ENCODE measurements at places on chromosomes 6 and 20.

GRCh38 chr6:12289365-12289919 lies 719 bp upstream of the EDN1 start:
- peak; percentile 84 for DNase-seq

DNA sequence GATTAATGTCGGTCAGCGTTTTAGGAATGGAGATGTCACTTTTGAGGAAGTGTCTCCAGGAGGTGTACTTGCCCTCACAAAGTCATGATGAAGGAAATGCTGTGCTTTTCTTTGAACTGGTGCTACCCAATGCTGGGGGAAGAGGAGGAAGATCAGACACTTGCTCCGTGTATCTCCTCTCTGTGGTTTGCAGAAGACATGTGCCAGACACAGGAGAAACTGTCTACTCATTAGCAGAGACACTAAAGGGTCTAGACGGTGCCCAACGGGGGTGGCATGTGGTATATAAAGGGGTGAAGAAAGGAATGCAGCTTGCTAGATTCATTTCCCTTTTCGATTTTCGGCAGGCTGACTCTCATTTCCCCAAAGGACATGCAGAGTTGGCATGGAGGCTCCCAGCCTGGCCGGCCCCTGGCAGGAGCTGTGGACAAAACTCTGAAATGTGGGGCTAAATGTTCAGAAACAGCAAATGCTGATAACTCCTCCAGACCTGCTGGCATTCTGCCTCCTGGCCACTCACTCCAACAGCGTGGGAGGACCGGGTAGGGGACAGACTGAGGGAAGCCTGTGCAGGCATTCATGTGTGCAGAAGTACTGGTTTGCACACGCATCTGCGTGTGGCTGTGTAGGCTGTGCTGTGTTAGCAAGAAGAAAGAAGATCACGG lies 59.6 kb upstream of the QKI start:
- DNase-seq: peak; percentile 85

DNA sequence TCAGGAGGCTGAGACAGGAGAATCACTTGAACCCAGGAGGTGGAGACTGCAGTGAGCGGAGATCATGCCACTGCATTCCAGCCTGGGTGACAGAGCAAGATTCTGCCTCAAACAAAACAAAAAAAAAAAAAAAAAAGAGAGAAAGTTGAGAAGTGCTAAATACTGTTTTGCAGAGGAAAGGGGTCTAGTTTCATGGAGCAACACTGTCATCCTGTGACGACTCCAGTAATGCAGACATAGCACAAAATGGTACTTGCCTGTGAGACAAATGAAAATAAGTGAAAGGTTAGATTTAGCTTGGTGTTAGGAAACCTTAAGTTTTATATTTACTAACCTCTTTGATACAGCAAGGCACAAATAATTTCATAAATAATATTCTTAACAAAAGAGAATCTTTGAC lies 29.7 kb downstream of the CEP162 start:
- DNase-seq: no peak

DNA sequence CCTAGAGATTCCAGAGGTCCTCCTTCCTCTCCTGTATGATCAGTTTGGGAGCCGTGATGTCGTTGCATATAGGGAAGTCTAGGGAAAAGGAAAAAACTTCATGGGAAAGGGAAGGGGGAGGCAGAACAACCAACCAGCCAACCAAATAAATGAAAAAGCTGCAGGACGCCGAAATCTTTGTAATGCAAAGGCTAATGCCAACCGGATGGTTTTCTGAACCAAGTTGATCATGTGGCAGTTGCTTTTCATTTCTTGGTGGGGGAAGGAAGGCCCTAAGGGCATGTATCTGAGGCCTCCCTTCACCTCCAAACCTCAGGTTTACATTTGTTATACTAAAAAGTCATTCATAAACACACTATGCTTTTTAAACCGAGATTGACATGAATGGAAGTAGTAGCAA lies 167.2 kb downstream of the ARID1B start:
- DNase-seq: no peak

DNA sequence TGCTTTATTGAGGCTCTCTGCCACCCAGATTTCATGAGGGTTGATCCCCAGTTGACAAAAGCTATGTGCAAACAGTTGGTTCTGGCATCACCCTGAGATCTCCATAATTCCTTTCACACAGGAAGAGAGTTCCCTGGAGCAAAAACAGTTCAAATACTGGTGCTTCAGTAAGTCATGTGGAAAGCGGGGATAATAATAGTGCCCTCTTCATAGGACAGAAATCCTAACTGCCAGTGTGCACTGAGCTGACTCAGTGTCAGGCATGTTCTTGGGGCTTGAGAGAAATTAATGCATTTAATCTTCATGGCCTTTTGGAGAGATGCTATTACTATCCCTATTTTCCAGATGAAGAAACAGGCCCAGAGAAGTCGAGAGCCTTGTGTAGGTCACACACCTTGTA lies 7.9 kb upstream of the SLC52A3 start:
- no peak for DNase-seq

DNA sequence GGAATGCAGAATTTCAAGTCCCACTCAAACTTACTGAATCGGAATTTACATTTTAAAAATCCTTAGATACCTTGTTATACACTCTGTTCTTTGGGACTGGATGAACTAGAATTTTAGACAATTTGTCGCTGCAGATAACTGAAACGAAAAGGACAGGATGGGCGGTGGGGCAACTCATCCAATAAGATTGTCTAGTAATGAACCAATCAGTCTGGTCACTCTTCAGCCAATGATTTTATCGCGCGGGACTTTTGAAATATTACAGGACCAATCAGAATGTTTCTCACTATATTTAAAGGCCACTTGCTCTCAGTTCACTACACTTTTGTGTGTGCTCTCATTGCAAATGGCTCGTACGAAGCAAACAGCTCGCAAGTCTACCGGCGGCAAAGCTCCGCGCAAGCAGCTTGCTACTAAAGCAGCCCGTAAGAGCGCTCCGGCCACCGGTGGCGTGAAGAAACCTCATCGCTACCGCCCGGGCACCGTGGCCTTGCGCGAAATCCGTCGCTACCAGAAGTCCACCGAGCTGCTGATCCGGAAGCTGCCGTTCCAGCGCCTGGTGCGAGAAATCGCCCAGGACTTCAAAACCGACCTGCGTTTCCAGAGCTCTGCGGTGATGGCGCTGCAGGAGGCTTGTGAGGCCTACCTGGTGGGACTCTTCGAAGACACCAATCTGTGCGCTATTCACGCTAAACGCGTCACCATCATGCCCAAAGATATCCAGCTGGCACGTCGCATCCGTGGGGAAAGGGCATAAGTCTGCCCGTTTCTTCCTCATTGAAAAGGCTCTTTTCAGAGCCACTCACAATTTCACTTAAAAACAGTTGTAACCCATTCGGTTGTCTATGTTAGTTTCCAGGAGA lies 41.9 kb upstream of the HFE start:
- peak; percentile 94 for DNase-seq

GRCh38 chr20:2814076-2814475 lies 711 bp upstream of the C20orf141 start:
- DNase-seq: no peak

- no peak for DNase-seq
Measured at GRCh38 chr6:167767715-167768107, 59.0 kb upstream of the AFDN start.

DNA sequence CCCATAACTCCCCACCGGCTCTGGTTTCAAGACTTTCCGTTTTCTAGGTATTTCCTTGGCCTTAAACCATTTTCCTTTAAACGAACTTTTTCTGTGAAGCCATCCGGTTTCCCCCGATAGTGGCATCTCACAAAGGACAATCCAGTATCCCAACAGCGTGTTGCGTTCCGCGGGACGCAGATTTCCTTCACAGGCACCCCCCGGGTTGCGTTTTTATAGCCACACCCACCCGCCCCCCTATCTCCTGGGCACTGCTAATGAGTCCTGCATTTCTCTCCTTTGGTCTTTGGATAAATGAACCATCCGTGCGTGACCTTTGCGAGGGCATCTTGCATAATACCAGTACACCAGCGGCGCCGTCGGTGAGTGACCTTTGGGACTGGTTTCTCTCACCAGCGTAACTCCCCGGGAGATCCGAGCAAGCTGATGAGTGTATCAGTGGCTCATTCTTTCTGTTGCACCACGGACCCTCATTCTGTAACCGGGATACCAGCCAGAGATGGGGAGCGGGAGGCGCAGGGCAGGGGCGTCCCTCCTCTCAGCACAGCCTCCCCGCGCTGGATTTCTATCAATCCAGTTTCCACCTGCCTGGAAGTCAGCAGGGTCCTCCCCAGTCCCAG lies 586 bp upstream of the NQO2 start:
- DNase-seq: peak; percentile 96

- no peak for DNase-seq
Measured at GRCh38 chr6:20640181-20640580, 105.9 kb downstream of the CDKAL1 start.

DNA sequence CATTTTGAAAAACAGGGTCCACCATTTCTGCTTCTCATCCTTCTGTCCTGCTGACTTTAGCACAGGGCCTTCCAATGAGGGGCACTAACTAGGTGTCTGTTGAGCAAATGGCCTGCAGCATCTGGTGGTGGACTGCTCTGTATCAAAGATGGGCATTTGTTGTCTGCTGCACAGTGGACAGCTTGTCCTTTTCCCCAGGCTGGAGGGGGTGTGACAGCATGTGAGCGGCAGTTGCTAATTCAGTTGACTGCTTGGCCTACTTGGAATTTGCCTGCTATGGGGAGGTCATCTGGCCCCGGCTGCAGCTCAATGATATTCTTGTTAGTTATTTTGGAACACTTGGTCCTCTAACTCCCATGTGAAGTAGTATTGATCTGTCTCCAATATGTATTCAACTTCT lies 93.7 kb downstream of the SH3BGRL2 start:
- no peak for DNase-seq

GRCh38 chr6:147395158-147395557 lies 113.3 kb upstream of the SAMD5 start:
- DNase-seq: no peak

DNA sequence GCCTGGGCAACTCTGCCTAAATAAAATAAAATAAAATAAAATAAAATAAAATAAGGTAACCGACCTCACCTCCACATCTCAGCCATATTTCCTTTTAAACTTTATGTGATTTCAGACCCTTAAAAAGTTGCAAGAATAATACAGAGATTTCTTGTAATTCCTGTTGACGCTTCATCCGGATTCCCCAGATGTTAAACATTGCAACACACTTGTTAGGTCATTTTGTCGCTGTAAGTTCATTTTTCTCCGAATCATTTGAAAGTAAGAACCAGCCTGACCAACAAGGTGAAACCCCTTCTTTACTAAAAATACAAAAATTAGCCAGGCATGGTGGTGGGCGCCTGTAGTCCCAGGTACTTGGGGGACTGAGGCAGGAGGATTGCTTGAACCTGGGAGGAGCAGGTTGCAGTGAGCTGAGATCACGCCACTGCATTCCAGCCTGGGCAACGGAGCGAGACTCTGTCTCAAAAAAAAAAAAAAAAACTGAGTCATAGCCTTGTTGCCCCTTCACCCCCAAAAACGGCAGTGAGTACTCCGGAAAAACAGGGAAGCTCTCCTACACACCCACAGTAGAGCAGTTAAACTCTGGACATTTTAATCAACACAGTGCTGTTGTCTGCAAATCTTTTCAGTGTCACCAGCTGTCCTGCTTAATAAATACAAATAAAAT lies 5.9 kb downstream of the PYGB start:
- DNase-seq: peak; percentile 31

DNA sequence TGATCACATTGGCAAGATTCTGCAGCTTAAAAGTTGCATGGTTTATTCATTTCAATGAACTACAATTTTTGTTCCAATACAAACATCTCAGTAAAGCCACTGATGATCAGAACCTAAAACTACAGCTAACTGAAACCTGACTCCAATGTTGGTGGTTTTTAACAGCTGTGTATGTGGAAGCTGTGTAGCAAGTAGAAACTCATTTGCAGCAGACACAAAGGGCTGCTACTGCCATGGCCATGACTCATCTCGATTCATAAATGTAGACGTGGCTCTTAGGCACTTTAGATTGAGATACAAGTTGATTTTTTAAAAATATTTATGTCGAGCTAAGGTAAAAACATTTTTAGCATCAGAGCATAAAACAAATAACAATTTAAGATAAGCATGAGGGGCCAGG lies 19.5 kb upstream of the MAP3K4 start:
- DNase-seq: no peak

- no peak for DNase-seq
Measured at GRCh38 chr6:132780770-132781371, 17.6 kb downstream of the SLC18B1 start.

GRCh38 chr20:18718129-18718528 lies 95.5 kb upstream of the SCP2D1 start:
- no peak for DNase-seq

DNA sequence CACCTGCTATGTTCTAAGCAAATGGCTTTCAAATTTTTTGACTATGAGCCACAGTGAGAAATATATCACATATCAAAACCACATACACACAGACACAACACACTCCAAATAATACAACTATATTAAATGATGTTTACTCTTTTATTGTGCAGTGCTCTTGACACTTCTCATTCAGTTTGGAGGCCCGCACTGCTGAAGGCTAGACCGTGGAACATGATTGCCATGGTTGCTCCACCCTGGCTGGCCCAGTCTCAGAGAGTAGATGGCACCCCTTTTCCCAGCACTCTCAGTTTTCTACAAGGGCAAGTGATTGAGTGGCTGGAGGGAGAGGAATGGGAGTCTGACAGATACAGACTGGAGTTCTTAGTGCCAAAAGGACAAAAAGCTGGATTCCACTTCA lies 86.9 kb downstream of the SH3BGRL2 start:
- DNase-seq: no peak

All from suppressor macrophage treated with lipopolysaccharide for 4 hours (primary cell).